ENCODE measurements at places on chromosomes 7 and 10.
A peak's percentile ranks its signal among the peaks of the same experiment; 100 is the strongest.

- DNase-seq, result no peak
Measured at GRCh38 chr7:17307969-17308648, 9.7 kb downstream of the AHR start.

- no peak for DNase-seq
Measured at GRCh38 chr10:88531392-88532052, 51.6 kb downstream of the RNLS start.

DNA sequence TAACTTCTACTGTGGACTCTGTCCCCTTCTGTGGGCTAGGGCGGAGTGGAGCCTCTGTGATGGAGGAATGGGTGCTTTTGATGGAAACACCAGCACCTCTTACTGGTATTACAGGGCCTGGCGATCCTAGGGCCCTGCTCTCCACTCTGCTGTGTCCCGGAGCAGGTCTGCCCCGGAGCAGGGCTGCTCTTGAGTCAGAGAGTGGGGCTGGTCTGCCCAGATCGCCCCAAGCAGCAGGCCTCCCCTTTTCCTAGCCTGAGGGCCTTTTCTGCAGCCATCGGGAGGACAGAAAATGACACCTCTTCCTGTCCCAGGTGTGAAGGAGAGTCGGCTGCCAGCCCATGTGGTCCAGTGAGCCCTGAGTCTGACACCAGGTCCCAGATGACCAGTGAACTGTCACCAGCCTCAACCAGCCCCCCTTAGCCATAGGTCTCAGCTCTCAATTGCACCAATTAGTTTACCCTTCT, 1.4 kb downstream of the ZNF282 start:
- peak; percentile 53 for DNase-seq

DNA sequence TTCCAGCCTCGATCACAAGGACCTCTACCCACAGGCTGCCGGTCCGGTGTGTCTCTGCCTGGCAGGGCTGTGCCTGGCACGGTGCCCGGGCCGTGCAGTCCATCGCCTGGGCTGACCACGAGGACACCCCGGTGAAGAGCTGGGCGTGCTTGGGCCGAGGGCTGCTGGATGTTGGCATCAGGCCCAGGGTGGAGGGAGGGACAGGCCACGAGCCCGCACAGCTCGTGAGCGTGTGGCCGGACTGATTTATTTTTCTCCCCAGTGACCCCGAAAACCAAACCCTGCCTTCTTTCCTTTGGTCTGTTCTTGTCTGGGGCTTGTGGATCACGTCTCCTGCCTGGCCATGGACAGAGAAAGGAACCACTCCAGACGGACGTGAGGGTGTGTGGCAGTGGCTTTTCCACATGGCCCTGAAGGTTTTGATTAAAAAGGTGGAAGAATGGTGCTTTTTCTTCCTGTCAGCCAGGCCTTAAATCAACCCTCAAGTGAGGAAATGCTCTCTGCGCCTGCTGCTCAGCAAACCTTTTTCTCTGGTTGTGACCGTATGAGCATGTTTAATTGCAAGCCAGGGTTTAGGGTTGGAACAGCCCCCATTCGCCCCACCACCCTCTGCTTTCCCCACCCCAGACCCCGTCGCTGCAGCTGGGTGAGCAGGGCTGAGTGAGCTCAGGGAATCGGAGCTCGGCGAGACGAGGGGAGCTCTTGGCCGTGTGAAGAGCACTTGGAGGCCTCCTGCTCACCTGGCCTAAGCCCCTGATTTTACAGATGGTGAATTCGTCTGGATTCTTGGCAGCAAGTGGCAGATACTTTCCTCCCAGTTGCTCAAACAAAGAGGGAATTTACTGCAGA, 130.1 kb downstream of the RGS10 start:
- DNase-seq, result no peak

GRCh38 chr7:48083114-48083830, 5.8 kb upstream of the UPP1 start:
- DNase-seq, result no peak

- DNase-seq, result no peak
Measured at GRCh38 chr10:73989594-73990150, 8.2 kb upstream of the VCL start.

DNA sequence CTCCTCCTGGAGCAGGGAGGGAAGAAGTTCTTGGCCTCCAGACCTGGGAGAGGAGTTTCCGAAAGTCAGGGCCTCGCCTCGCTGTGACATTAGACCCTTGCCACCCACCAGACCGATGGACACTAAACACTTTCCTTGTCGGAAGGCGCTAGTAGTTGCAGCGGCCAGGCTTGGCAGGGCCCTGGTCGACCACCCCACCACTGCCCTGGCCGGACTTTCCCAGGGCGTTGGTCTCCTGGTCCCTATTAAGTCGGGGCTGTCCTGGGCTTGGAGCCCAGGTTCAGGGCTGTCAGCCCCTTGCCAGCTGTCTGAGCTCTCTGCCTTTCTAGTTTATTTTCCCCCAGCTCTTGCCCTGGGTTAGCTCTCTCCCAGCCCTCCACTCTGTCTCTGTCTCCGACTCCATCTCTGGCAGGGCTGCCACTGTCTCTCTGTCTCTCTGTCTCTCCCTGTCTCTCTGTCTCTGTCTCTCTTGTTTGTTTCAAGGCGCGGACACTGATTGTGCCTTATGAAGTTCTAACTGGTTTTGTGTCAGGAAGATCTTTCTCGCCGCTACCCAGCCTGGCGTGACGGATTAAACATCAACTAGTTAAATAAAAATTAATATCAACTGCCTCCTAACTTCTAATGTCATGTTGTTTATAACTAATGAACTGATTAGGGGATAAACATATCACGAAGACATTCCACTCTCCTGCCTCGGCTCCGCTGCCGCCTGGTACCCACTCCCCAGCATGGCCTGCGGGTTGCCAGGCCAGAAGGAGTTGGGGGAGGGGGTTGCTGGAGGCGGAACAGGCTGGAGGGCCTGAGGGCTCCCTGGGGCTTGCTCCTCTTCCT, 13.8 kb upstream of the PAX2 start:
- DNase-seq, result no peak

GRCh38 chr10:97842656-97843280, 6.9 kb upstream of the GOLGA7B start:
- no peak for DNase-seq

- no peak for DNase-seq
Measured at GRCh38 chr10:1376384-1376945, 320.3 kb downstream of the WDR37 start.

- DNase-seq, result no peak
Measured at GRCh38 chr10:4515721-4516120, 310.3 kb upstream of the AKR1E2 start.

- DNase-seq, result no peak
Measured at GRCh38 chr7:158266817-158267741, 320.5 kb downstream of the PTPRN2 start.

- DNase-seq, result no peak
Measured at GRCh38 chr7:291373-292092, 1.6 kb downstream of the FOXL3 start.

GRCh38 chr7:47482013-47482875, 99.7 kb downstream of the TNS3 start:
- peak; percentile 81 for DNase-seq

Measured in epithelial cell of esophagus (primary cell).